ENCODE measurements at places on chromosomes 2 and 18.

- DNase-seq = no peak
These were observed 101.8 kb upstream of the HDAC4 start for GRCh38 chr2:239502430-239503186.

- DNase-seq = no peak
These were observed 43.0 kb upstream of the COL5A2 start for GRCh38 chr2:189222468-189223105.

- peak; percentile 56 for DNase-seq
These were observed 79.1 kb upstream of the DNMT3A start for GRCh38 chr2:25420820-25421237.

DNA sequence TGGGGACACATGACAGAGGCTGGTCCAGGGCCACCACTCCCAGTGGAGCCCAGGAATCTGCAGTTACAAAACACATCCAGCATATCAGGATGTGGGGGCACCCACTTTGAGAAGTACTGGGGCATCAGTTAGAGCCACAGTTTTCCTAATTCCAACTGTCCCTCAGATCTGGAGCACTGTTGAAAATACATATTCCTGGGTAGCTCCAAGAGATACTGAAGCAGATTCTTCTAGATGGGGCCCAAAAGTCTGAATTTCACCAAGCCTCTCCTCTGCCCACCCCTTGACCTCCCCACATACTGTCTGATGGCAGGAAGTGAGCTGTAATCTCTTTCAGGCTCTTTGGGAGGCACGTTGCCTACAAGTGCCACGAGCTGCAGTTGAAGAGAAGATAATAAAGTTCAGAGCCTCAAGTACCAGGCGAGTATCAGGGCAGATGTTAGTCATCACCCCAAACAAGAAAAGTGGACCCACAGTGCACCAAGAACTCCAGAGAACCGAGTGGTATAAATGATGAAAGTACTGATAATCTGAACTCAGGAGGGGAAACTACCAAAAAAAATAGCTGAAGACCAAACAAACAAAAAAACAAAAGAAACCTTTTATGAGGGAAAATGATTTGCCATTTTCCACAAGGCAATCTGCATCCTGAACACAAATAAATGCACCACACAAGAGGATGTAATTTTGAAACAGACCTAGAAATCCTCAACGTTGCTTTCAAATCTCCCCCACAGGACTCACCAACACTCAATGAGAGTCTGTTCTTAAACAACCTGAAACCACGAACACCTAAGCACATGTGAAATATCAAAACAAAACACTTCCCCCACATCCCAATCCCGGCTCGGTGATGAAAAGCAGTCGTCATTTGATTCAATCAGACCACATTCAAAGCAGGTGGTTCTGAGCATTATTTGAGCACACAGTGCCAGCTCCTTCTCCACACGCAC is 98.7 kb downstream of the TCF4 start:
- peak; percentile 64 for DNase-seq

DNA sequence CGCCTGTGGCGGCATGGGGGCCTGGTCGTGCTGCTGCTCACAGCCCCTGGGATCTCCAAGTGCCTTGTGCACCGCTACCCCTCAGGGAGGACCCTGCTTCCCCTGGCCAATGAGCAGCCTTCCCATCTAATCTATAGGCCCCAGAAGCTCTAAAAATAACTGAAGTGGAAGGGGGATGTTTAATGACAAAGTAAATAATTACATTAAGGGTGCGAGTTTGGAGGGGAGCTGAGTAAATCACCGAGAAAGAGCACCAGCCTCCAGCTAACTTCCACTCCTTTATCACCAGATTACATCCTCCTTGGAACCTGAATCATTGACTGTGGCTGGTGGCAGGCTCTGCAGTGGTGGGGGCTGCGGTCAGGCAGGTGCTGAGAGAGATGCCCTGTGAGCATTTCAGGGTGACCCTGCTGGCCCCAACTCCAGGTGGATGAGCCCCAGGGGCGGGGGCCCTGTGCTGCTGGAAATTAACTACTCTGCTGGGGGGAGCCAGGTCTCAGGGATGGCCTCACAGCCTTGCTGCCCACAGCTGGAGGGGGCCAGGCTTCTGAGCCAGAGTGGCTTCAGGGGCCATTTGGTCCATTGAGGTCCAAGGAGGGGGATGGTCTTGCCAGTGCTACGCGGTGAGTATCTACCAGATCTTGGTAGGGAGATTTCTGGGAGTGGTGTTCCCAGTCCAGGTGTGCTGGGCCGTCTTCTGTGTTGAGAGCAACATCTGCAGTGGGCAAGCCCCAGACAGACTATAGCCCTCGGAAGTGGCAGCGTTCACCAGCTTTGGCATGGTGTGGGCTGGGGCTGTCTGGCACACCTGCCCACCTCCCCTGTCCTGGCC is 74.2 kb downstream of the GLI2 start:
- DNase-seq = no peak

GRCh38 chr2:209322905-209323512 is 100.8 kb upstream of the MAP2 start:
- DNase-seq = no peak

- DNase-seq = no peak
These were observed 1.3 kb upstream of the CLIP4 start for GRCh38 chr2:29113891-29114321.

DNA sequence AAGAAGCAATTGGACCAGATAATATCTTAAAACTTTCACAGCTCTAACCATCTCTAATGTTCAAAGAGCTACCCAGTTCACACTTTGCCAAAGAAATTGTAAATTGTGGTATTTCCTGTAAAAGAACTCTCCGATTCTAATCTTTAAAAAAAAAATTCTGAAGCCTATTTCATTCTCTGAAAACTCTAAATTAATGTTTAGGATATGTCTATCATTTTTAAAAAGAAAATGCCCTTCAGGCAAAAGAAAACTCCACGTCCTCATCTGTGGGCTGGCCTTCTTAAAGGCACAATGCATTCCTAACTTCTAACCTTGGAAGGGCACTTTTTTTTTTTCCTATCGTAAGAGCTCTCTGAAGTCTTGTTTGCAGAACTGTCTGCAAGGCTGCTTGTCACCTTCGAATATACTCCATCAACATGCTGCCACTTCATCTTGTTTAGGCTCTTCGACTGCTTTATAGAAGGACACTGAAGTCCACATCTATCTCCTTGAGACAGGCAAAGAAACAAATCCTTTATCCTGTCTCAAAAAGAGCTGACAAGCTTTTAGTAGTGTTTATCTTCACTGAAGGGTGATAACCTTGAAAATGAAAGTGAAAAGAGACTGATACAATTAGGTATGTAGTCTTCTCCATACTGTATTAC is 124.3 kb upstream of the SLC39A10 start:
- peak; percentile 38 for DNase-seq

- no peak for DNase-seq
These were observed 37.7 kb downstream of the GBX2 start for GRCh38 chr2:236130349-236130998.

DNA sequence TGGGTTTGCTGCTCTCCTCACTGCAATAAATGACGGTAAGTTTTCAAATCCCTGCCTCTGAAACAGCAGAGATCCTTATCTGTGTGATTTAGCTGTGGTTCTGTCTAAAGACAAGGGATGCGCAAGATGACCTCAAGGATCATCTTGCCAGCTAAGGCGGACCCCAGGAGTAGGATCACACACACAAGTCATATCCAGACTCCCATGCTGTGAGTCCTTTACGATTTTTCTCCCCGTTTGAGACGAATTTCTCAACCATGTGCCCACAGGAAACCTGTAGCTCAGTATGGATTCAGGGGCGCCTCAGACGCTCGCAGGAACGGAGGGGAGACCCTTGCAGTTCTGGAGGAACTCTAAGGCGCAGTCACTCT is 11.1 kb upstream of the DCTN1 start:
- peak; percentile 45 for DNase-seq

DNA sequence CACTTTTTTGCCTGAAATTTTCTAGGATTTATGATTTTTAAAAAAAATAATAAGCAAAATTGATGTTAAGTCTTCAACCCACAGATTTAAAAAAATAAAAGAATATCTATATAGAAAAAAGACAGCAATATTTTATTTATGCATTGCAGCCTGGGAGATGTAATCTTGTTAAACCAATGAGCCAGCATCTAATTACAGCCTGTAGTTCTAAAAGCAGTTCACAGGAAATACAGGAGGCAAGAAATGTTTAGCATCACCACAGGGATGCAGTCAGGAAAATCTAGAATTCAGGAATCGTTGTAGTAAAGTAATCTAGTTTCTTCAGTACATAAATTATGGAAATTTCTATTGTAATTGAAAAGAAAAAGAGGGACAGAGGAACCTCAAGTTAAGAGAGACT is 17.2 kb downstream of the UGGT1 start:
- no peak for DNase-seq

GRCh38 chr2:218829868-218830451 is 1.6 kb downstream of the PRKAG3 start:
- no peak for DNase-seq

GRCh38 chr2:173153301-173153885 is 77.7 kb downstream of the MAP3K20 start:
- no peak for DNase-seq

GRCh38 chr18:13612196-13612997 is 114.0 kb downstream of the FAM210A start:
- DNase-seq = peak; percentile 92

DNA sequence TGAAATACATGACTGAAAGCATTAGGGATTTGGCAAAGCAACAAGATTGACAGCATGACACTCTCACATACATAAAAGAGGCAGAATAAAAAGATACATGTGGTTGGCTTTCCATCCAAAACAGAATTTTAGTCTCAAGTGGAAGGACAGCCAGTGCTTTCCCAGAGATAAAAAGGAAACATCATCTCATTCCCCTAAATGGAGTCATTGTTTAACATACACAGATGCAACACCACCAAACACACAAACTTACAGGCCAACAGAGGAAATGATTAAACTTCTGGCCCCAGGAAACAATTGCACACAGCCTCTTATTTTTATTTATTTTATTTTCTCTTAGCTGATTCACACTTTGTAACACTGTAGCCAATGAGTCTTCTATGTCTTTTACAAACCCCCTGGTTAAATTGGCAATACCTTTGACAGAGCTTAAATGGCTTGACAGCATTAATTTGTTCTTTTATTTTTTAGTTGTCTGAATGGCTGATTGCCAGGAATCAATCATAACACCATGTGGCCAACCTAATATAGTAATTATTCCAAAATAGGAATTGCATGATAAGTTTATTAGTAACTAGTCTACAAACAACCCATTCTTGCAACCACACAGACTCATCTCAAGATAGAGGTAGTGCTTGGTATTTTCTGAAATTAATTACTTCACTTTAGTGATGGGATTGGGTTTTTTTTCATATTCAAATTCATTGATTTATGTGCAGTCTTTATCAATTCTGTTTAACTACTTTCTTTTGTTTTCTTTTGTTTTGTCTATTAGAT is 190.5 kb downstream of the RND3 start:
- no peak for DNase-seq

DNA sequence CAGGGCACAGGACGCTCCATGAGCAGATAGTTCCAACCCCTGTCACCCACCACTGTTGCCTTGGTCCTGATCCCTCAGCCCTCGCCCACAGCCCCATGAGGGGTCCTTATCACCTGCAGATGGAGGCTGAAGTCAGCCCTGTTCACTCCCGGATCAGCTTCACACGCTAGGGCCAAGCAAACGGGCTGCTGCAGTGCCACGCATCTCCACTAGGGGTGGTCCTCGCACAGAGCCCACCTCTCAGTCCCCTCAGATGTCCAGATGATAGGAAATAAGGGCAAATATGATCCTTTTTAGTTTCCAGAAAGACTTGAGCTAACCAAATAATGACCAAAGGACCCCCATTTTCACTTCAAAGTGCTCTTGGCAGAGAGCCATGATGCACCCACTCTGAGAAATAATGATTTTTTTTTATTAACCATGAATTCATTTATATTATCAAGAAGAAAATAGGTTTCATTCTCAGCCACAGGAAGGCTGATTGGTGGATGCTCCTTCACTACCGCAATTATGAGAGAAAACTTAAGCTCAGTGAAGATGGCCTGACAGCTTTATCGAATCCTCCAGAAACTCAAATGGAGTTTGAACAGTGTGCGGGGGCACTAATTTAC is 71.9 kb upstream of the KLHL29 start:
- DNase-seq = peak; percentile 63

DNA sequence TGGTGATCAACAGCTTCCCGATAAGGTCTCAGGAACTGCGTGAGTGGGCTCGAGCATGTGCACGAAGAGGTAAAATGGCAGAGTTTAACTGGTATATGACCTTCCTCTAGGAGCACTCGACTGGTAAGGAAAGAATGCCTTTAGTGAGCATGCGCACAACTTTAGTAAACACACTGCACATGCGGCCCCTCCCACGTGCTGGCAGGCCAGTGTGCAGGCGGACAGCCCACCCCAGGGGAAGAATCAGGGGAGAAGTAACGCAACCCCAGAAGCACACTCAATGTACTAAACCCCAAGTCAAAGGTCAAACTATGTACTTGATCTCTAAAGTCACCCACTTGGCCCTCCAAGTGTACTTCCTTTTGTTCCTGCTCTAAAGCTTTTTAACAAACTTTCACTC is 28.7 kb upstream of the SLC25A52 start:
- DNase-seq = no peak

- no peak for DNase-seq
These were observed 673 bp upstream of the SMCHD1 start for GRCh38 chr18:2654928-2655177.

- DNase-seq = peak; percentile 50
These were observed 25.0 kb downstream of the MPPE1 start for GRCh38 chr18:11883153-11883552.

DNA sequence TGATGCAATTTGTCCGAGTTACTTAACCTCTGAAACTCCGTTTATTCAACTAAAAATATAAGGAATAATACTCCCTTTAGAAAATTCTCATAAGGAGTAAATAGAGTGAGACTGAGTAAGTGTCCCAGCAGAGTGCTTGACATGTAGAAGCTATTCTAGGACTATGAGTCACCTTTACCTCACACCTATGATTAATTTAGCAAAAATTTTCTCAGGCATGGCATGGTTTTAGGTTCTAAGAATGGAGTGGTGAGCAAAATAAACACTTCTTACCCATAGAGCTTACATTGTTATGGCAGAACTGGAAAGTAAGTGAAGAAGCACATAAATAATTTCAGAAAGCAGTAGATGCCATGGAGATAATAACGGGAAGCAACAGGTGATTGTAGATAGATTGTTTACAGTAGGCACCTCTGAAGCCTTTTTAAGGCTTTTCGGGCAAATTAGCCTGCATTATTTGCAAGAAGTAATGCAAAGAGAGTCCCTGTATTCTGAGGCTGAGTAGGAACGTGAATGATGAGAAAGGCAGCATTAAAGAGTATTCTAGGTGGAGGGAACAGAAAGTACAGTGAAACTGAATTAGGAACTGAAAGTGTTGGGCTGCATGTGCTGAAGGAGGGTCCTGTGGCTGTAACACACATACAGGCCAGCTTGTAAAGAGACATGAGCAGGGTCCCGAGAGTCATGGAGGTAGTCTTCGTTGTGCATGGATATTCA is 209.2 kb downstream of the ZNF407 start:
- DNase-seq = peak; percentile 55

GRCh38 chr2:119730671-119731177 is 29.0 kb upstream of the PTPN4 start:
- no peak for DNase-seq

DNA sequence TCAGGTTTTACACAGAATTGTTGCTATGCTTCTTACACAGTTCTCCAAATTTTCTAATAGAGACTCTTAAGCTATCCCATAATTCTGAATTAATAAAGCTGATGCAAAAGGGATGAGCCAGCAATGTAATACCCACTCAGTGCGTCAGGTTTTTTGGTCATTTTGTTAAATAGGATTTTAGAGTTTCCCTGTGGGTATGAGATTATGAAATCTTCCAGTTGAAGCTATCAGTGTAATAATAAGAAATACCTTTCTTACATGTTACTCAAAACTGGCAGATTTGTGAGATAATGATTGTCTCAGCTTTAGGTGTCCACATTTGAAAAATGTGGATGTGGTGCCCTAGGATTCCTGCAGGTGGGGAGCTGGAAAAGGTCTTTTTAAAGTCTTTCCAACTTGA is 44.5 kb downstream of the SOCS6 start:
- no peak for DNase-seq
